ENCODE measurements at places on chromosomes 2 and 18.
A peak's percentile ranks its signal among the peaks of the same experiment; 100 is the strongest.

- DNase-seq = no peak
Observed at GRCh38 chr2:216164087-216164486, 54.9 kb downstream of the XRCC5 start.

DNA sequence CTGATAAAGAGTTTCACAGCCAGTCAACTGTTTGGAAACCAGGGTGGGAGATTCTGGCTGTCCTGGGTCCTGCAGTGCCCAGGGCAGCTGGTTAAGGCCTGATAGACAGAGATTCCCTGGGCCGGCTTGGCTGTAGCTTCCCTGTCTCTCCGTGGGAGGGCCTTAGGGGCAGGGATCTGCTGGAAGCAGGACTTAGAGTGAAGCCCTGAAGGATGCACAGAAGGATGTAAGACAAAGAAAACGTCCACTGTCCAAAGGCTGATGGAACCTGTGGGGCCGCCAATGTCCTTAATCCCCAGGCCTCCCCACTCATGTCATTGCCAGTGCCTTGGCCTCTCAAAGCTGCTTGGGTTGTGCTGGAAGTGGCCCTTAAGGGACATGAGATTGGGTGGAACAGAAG lies 33.0 kb downstream of the MROH2A start:
- no peak for DNase-seq

DNA sequence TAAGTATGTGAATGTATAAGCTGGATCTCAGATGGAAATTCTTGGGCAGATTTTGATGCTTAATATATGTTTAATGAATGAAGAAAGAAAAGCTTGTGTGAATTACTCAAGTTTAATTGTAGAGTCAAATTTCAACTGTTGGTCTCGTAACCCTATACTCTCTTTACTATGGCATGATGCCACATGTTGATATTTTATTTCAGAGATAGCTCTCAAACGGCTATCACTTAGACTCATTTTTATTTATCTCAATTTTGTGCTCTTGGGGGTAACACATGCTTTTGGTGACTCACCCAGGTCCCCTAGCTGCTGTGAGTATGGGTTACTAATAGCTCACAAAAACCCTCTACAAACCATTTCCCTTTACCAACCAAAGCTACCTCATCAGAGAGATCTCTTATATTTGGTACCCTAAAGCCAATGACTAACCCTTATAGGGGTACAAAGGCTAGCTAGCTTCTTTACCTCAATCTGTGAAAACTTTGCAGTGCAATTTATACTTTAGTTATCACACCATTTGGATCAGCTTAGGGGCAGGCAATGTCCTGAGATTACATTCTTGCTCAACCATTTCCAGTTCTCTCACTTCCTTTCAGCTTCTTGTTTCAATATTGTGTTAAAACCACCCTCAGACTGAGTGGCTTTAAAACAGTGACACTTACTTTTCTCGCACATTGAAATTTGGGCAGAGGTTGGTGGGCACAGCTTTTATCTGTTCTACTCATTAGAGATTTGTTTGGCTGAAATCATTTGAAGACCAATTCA lies 240.3 kb downstream of the CDH7 start:
- DNase-seq = no peak

GRCh38 chr2:172938713-172939375 lies 136.8 kb upstream of the MAP3K20 start:
- no peak for DNase-seq

GRCh38 chr2:98702858-98703620 lies 27.9 kb downstream of the MGAT4A start:
- no peak for DNase-seq

DNA sequence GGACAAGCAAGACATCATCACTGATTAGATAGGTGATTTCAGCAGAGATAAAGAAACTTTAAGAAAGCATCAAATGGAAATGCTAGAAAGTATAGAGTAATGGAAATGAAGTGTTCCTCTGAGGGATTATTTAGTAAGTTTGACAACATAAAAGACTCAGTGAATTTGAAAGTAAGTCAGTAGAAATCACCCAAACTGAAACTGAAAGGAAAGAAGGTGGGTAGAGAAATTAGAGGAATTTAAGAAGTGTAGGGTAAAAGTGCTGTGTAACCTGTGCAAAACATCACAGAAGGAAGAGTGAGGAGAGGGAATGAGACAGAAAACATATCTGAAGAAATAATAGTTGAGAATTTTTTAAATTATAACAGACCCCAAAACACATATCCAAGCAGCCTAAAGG lies 343.1 kb downstream of the CBLN2 start:
- no peak for DNase-seq

- no peak for DNase-seq
Observed at GRCh38 chr2:99458529-99458928, 31.3 kb downstream of the REV1 start.

- DNase-seq = no peak
Observed at GRCh38 chr2:108845923-108846322, 59.4 kb downstream of the CCDC138 start.

- no peak for DNase-seq
Observed at GRCh38 chr2:99336804-99337112, 431 bp upstream of the EIF5B start.

GRCh38 chr2:7400628-7401027 lies 483.4 kb downstream of the RNF144A start:
- no peak for DNase-seq

- DNase-seq = no peak
Observed at GRCh38 chr2:45315861-45316260, 295.2 kb downstream of the SRBD1 start.

DNA sequence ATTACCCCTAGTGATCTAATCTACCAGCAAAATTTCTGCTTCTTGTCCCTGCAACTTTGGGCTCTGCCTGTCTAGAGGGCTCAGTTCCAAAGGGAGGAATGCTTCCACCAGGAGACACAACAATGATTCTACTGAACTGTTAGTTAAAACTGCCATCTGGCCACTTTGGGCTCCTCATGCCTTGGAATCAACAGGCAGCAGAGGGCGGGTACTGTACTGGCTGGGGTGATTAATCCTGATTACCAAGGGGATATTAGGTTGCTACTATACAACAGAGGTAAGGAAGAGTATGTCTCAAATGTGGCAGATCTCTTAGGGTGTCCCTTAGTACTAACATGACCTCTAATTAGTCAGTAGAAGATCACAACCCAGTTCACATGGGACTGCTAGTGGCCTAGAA lies 21.4 kb downstream of the HADHA start:
- no peak for DNase-seq

GRCh38 chr18:59708988-59709387 lies 11.8 kb upstream of the CCBE1 start:
- DNase-seq = no peak

- DNase-seq = no peak
Observed at GRCh38 chr2:215698566-215698965, 262.7 kb upstream of the FN1 start.

DNA sequence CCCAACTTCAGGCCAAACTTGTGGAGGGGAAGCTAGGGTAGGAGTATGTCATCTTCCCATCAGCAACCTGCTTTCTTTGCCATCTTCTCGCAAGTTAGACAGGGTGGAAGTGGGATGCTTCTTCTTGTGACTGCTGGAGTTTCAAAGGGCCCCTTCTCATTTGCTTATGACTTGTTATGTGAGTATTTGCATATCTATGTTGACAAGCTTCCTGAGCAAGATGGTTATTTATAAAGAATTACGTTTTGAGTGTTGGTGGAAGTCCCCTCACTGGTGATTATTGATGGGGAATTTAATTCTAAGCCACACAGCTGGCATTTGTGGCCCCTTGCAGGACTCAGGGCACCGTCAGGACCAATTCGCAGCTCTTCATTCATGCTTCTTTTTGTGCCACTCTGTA lies 791.0 kb downstream of the LRRTM4 start:
- DNase-seq = no peak

- DNase-seq = no peak
Observed at GRCh38 chr2:174914853-174915760, 90.1 kb downstream of the CHN1 start.

GRCh38 chr2:221554769-221555493 lies 17.2 kb downstream of the EPHA4 start:
- no peak for DNase-seq

- DNase-seq = no peak
Observed at GRCh38 chr2:191800874-191801273, 46.0 kb downstream of the CAVIN2 start.

GRCh38 chr2:190382851-190383250 lies 25.3 kb upstream of the MFSD6 start:
- peak; percentile 17 for DNase-seq

DNA sequence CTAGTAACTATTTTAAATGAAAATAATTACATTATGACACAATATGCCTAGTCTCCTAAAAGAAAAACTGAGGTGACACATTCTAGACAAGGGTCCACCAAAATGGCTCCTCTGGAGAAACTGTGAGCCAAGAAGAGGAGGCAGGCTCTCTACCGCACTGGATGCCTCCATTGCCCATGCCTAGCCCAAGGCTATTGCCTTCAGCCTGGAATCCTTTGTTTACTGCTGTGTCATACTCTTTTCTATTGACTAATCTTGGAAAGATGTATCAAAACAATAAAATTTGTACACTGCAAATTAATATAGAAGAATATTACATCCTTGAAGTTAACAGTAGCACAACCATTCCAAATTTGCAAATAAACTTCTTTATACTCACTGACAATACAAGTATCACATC lies 167.1 kb downstream of the RAB3GAP1 start:
- DNase-seq = no peak

- no peak for DNase-seq
Observed at GRCh38 chr18:57771193-57771592, 31.9 kb downstream of the ATP8B1 start.

DNA sequence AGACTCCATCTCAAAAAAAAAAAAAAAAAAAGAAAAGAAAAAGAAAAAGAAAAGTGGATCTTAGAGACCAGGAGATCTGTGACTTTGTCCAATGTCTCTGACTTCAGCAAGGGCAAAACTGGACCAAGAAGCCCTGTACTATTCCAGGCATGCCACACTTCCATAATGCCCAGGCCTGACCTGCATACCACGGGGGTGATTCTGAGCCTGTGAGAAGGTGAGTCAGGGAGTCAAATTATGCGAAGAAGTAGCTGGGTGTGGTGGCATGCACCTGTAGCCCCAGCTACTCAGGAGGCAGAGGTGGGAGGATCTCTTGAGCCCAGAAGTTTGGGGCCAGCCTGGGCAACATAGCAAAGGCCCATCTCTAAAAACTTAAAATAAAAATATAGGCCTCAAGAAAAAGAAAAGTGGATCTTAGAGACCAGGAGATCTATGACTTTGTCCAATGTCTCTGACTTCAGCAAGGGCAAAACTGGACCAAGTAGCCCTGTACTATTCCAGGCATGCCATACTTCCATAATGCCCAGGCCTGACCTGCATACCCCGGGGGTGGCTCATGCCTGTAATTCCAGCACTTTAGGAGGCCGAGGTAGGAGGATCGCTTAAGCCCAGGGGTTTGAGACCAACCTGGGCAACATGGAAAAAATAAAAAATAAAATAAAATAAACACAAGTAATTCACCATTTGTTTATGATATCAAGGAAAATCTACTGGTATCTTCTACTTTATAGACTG lies 12.2 kb upstream of the PUM2 start:
- no peak for DNase-seq

GRCh38 chr2:1891971-1892486 lies 147.7 kb upstream of the PXDN start:
- DNase-seq = no peak

- DNase-seq = no peak
Observed at GRCh38 chr18:76465630-76466409, 29.2 kb downstream of the ZNF516 start.

DNA sequence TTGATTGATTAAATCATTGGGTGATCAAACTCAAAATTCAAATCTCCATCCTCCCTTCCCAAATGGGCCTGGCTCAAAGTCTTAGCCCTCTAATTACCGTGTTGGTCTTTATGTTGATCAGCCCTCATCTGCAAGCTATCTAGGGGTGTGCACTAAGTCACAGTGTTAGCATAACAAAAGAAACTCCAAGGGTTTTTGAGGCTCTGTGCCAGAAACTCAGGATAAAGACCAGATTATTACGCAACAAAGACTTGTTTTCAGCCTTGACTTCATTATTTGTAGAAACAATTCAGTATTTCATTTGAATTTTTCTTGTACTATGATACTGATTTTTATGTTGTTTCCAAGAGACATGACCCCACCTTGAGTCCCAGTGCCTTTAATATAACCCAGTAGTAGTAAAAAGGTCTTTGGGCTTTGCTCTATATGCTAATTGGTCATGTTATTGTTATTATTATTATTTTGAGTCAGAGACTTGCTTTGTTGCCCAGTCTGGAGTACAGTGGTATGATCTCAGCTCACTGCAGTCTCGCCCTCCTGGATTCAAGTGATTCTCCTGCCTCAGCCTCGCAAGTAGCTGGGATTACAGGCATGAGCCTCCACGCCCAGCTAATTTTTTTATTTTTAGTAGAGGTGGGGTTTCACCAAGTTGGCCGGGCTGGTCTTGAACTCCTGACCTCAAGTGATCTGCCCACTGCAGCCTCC lies 13.9 kb downstream of the PSMD14 start:
- no peak for DNase-seq

DNA sequence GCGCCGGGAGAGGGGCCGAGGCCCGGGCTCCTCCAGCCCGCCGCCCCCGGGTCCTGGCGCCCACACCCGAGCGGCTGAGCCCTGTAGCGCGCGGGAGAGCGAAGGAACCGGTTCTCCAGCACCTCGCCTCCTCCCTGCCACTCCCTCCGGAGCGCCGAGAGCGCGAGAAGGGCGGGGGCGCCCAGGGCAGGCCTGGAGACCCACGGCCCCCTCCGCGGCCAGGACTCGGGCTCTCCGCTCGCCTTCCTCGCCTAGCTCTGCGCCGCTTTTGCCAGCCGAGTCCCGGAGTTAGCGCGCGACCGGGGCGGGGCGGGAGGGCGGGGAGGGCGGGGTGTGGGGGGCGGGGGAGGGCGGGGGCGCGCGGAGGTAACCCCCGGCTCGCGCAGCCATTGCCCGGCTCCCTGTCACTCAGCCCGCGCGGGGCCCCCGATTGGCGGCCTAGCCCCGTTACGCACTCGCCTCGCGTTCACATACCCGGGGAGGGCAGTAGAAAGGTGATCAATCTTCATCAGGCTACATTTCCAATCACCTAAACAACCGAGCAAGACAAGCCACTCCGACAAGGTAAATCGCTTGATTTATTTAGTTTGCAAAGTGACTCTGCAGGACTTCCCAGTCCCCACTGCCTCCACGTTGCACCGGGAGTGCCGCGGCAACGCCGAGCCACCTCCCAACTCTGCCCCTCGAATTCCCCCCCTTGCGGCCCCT lies at the start of gene OTX1:
OTX1 (plus strand) TSS at position 497 of the 708 bp plus-strand sequence. CDS start 2,161 bp downstream, outside the sequence.
- peak; percentile 77 for DNase-seq

DNA sequence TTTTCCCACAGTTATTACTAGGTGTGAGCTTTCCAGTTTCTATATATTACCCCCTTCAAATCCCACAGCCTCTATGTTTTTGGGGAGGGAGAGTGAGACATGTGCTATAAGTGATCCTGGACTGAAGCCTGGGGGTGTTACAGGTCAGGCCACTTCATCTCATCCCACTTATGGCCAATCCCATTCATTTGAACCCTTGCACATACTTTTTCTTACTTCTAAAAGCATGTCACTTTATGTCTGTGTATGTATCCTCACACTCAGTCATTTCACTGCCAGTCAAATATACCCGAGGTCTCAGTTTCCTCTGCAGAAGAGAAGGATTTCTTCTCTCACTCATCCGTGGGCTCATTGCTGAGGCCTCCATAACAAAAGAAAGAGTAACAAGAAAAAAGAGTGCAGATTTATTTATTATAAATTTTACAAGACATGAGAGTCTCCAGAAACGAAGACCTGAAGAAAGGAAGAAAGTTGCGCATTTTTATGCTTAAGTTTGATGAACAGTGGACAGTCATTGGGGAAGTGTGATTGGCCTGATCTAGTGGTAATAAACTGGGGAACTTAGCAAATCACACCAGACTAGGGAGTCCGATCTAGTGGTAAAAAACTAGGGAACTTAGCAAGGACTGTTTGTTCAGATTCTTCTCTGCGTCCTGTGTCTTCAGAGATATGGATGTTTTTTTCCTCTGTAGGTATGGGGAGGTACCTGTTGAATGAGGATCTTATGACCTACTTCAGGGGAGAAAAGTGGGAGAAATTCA lies 52.1 kb downstream of the ICOS start:
- DNase-seq = no peak
